Retina (tissue), 1 donor: ENCODE measurements at places on chromosomes 12 and 14.

DNA sequence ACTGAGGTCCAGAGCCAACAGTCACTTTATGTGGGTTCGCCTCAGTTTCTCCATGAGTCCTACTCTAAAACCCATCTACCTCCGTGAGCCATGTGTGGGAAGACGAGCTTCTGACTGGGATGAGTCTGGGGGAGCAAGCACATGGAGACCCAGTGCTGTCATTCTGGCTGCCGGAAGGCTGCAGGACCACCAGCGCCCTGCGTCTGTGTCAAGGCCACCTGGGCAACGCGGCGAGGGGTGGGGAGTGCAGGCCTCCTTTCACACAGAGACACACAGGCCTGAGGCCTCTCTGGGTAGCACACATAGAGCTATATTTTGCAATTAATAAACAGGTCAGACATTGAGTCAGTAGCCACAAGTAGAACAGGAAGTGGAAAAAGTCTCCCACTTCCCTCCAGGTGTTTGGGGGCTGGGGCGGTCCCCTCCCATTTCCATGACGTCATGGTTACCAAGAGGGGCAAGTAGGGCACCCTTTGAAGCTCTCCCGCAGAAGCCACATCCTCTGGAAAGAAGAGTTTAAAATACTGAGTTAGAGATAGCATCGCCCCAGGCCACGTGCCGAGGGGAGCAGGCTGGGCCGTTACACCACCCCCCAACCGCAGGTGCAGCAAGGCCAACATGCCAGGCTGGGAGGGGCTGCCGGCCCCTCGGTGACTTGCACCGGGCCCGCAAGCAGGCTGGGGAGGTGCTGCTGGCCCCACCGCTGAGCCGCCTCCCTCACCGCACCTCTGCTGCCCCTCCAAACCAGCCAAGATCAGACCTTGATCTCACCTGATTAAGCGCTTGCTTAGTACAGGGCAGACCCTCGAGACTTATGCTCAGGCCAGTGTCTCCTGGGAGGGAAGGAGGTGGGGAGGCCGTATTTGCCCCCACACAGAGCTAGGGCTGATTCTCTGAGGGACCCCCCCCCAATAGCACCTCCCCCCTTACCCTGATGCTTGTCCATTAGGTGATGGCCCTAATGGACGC lies 32.7 kb downstream of the DAD1 start:
- peak; percentile 12 for DNase-seq

DNA sequence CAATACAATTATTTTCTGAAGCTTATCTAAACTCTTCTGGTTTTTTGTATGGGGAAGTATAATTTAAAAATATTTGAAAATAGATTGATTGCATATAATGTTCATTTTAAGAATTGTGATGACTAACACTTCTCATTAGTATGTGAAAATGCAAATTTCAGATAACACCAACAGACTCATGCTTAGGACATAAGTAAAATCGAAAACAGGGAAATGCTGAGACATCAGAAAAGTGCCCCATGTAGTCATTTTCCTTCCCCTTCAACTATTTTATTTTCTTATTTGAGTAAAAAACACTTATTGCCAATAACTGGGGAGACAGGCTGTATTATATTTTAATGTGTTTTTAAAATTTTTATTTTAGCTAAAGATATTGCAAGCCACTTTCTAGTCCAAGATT lies 814.7 kb downstream of the GALC start:
- DNase-seq: no peak

GRCh38 chr12:79635676-79636075 lies 55.1 kb downstream of the PAWR start:
- no peak for DNase-seq

GRCh38 chr12:31337952-31338351 lies 12.0 kb upstream of the SINHCAF start:
- no peak for DNase-seq

DNA sequence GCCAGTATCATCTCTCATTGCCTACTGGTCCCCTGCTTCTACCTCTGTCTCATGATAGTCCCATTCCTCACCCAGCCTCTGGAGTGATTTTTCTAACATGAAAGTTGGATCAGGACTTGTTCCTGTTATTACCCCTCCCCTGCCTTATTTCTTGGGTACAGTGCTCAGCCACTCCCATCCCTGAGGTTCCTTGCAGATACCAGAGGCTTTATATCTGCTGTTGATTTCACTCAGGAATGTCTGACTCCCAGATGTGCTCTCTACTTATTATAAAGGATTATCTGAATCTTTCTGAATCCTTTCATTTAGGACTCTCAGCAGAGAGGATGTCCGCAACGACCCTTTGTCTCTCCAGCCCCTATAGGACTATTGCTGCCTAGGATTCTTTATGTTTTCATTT lies 111.2 kb downstream of the LRRK2 start:
- no peak for DNase-seq
